Aorta (tissue), 5 donors: ENCODE measurements at places on chromosomes 6 and 20.

DNA sequence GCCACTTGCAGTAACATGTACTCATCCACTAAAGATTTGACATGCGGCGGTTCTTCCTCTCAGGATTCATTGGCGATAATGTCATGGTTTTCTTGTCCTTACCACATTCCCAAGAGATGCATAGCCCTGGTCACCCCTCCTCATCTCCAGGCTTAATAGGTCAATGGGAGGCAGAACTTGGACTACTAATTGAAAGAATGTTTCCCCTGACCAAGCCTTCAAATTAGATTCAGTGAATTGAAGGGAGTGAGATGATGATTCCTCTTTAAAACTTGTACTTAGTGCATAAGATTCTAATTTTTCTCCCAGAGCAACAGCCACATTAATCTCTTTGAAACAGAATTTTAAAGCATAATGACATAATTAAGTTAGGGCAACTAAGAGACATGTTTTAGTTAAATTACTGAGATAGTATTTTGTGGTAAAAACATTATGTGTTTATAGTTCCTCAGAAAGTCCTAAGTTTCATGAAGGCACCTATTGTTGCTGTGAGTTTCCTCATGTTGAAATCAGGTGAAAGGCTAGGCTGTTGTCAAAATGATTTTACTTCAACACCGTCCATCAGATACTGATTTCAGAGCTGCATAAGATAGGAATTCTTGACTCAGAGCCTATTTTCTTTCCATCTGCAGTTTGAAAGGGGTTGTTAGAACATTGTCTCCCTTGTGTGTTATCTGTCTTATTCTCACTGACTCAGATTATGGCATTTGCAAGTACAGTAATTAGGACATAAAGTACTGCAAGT lies 48.5 kb downstream of the STK4 start:
- no peak for DNase-seq

- DNase-seq = no peak
Observed at GRCh38 chr6:118939683-118940082, 4.7 kb upstream of the MCM9 start.

GRCh38 chr20:4811661-4812181 lies 90.0 kb downstream of the PRND start:
- peak; percentile 89 for DNase-seq

GRCh38 chr6:163323705-163324104 lies 90.8 kb upstream of the QKI start:
- DNase-seq = no peak

DNA sequence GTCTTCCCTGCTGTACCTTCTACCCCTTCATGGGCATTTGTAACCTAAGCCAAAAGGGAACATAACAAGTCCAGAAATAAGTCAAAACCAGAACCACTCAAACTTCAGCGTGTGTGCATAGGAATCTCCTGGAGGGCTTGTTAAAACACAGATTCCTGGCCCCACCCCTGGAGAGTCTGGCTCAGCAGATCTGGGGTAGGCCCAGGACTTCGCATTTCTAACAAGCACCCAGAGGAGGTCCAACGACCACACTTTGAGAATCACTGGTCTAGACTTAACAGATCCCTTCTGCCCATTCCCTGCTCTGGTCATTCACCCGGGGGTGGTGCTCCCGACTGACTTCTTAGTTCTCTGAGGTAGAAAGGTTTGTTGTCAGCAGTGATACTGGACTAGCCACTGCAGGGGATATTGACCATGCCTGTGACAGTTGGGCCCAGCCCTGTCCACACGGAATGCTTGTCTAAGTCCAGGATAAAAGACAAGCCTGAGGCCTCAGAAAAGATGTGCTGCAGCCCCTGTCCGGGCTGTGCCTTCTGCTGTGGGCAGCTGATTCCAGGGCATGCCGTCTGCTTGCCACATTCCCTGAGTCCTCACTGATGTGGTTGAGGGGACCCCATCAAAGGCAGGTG lies 68.6 kb downstream of the SYNJ2 start:
- DNase-seq = peak; percentile 43

DNA sequence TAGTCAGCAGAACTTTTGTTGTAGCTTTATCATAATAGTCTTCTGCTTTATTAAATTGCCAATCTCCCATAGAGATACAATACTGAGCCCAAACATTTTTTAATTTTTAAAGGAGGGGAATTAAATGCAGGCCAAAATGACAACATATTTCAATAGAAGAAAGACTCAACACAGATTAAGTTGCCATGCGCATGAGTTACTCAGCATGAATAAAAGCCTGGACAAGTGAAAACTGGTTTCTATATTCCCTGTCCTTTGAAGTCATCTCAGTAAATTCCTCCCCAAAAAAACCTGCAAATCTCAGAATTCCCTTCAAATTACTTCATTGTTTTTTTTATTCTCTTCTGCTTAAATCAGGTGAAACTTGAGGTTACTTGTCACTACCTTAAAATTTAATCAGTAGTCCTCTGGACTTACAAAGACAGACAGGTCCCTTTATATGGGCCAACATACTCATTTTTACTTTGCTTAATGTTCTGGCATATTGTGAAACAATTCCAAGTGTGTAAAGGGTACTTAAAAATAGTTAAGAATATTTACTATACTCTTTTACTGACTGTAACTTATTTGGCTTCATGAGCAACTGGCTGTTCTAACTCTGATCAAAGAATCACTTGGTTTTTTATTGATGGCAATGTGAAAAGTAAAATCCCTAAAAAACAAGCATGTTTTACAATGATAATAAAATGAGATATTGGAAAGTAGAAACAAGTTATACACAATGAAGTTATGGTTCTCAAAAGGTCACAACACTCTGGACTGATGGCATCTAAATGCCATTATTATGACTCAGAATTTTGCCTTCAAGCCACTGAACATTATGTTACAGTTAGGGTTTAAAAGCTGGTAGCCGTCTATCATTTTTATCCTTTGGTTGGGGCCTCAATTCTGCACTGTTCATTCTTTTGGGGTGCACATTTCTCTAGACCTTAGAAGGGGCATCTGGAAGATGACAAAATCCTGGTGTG lies 49.9 kb upstream of the COL21A1 start:
- DNase-seq = no peak

GRCh38 chr20:10590950-10591671 lies 82.7 kb downstream of the JAG1 start:
- DNase-seq = no peak

DNA sequence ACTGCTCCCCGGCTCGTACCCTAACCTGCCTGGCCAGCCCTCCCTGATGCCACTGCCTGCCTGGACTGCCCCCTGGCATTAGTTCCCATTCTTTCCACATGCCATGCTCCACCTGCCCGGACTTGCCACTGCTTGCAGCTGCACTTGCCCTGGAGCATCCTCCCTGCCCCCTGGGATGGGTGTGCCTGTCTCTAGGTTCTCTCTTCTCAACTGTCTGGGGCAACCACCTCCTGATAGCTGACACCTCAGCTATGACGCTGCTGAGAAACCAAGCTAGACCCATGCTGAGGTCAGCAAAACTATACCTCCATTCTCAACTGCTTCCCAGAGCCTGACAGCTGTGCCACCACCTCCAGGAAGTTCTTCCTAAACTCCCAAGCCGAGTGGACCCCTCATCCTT lies 72.1 kb downstream of the PERP start:
- no peak for DNase-seq

DNA sequence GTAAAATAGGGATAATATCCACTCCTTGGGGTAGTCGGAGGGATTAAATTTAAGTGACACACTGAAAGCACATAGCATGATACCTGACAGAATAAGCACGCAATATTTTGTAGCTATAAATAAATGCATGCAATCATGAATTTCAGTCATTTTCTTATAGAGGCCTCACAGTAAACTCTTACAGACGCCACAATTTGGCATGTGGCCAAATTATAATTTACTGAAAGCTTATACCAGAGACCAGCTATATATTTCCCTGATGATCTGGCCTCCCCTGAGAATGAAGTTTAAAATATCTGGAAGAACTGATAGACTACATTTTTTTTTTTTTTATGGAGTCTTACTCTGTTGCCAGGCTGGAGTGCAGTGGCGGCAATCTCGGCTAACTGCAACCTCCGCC lies 40.9 kb downstream of the QRSL1 start:
- no peak for DNase-seq
